ENCODE measurements at places on chromosomes 12 and 14.

- no peak overlapping the region for H3K4me3 ChIP-seq
- H3K27ac ChIP-seq = no peak overlapping the region
- H3K36me3 ChIP-seq = peaks cover 8% of the 10 kb centered on the region
- no peak for DNase-seq
- H3K27me3 ChIP-seq = no peaks in the 10 kb centered on the region
These were observed 47.8 kb downstream of the EID3 start for GRCh38 chr12:104351057-104351983.

GRCh38 chr12:62919838-62920237, 15.1 kb downstream of the PPM1H start:
- no peak for DNase-seq
- no peaks in the 10 kb centered on the region for H3K27me3 ChIP-seq
- H3K4me1 ChIP-seq = no peaks in the 10 kb centered on the region
- H3K27ac ChIP-seq = no peak overlapping the region

- DNase-seq = no peak
- no peaks in the 10 kb centered on the region for H3K4me1 ChIP-seq
- H3K27ac ChIP-seq = no peak overlapping the region
- H3K4me3 ChIP-seq = no peak overlapping the region
- H3K27me3 ChIP-seq = no peaks in the 10 kb centered on the region
- no peaks in the 10 kb centered on the region for H3K36me3 ChIP-seq
These were observed 96.9 kb downstream of the GTF2A1 start for GRCh38 chr14:81123811-81124210.

GRCh38 chr14:26925876-26926584, 328.2 kb upstream of the NOVA1 start:
- no peak for DNase-seq
- no peak overlapping the region for H3K4me3 ChIP-seq
- H3K27ac ChIP-seq = no peak overlapping the region
- no peaks in the 10 kb centered on the region for H3K4me1 ChIP-seq
- H3K27me3 ChIP-seq = no peaks in the 10 kb centered on the region

DNA sequence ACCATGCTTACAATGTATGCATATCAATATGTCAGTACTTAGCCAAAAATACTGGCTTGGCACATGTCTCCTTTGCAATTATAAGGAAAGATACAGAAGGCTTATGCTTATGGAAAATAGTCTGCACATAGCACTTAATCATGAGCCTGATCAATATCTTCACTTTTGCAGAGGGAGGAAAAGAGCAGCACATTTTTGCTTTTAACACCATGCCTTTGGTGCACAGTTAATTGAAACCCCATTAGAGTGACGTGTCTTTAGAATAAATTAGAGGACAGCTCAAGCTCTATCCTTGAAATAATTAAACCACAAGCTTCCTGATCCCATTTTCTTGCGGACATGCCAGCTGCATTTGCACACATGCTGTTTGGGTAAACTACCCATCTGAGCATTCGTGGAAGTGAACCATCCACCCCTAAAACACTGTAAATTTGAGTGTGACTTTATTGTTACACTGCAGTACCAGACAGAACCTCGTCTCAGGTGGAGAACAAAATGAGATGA, 839.9 kb upstream of the MGAT4C start:
- DNase-seq = no peak
- no peaks in the 10 kb centered on the region for H3K36me3 ChIP-seq
- no peak overlapping the region for H3K27ac ChIP-seq
- H3K4me3 ChIP-seq = no peak overlapping the region

DNA sequence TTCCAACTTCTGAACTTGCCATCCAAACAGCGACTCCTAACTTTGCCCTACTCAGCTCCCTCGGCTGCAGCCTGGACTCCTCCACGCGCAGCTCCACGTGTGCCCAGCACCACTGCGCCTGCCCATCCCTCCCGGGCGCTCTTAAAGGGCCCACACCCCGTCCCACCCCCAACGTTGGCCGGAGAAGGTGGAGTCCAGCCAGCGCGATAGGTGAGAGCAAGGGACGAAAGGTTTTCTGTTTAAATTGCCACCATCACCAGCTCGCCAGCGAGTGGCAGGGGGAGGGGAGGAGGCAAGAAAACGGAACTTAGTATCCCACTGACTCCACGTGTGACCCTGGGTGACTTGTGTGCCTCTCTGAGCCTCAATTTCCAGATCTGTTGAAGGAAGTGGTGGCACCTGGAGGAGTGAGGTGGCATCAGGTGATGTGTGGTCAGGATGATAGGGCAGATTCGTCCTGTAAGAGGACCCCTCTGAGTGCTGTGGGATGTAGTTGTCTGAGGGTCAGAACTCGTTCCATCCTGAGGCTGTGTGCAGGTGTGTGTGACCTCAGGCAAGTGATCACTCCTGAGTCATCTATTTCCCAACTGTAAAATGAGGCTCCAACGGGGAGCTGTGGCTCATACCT, 59.7 kb downstream of the TRPV4 start:
- DNase-seq = no peak
- no peak overlapping the region for H3K27ac ChIP-seq
- no peak overlapping the region for H3K4me3 ChIP-seq
- peaks cover 7% of the 10 kb centered on the region for H3K4me1 ChIP-seq
- no peaks in the 10 kb centered on the region for H3K27me3 ChIP-seq

- no peaks in the 10 kb centered on the region for H3K4me1 ChIP-seq
- no peak overlapping the region for H3K27ac ChIP-seq
- H3K27me3 ChIP-seq = no peaks in the 10 kb centered on the region
- no peak overlapping the region for H3K4me3 ChIP-seq
- no peaks in the 10 kb centered on the region for H3K36me3 ChIP-seq
These were observed 2.6 kb upstream of the OR6J1 start for GRCh38 chr14:22646570-22647254.

DNA sequence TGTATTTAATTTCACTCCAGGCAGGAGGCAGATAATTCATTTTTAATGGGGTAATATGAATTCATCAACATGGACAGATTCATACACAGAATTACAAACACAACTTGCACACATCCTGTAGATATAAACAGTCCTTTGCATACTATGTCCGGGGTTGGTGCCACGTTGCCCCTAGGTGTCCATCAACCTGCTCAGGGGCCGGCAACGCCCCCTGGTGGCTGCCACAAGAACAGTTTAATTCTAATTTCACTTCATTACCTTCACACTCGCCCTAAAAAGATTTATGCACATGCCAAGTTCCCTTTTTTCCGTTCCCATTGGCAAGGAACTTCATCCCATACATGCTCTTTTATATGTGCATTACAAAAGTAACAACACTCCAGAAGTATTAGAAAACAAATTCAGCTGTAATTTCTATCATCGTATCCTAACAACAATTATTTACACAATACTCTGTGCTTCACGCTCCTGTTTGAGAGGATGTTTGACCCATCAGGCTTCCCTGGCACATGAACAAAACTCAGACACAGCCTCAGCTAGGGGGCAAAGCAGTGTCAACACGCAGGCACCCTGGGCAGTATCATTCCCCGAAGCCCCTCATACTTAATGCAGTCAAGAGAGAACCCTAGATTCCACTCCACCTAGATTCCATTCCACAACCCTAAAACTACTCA, 15.5 kb downstream of the MANSC1 start:
- peak; percentile 73 for DNase-seq
- no peak overlapping the region for H3K4me3 ChIP-seq
- H3K27ac ChIP-seq = no peak overlapping the region
- H3K27me3 ChIP-seq = no peaks in the 10 kb centered on the region
- peaks cover 8% of the 10 kb centered on the region for H3K4me1 ChIP-seq
- no peaks in the 10 kb centered on the region for H3K36me3 ChIP-seq

DNA sequence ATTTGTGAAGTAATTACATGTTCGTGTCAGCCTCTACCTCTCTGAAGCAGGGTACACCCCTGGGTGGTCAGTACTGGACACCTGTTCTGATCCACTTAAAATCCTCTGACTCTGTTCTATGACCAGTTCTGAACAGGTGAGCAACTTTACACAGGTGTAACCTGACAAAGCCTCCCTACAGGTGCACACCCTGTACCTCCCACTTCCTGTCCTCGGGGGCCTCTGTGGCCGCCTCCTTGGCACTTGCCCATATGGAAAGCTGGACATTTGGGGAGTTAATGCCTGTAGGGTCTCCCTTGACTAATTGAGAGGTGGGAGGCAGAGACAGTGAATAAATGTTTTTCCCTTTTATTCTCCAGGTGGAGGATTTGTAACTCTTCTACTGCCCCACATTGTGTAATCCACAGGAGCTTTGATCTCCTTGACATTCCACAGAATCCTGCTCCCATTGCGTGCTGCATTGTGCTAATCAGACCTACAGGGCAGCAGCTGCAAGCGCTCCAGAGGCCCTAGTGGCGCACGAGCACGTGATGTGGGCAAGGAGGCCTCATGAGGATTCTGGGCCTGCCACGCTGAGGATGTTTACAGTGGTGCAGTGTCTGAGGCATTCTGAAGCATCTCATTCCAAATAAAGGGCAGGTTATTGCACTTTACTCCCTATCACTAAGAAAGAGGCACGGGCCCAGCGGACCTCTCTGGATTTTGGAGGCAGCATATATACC, 45.8 kb upstream of the BATF start:
- DNase-seq = peak; percentile 74
- no peaks in the 10 kb centered on the region for H3K27me3 ChIP-seq
- H3K27ac ChIP-seq = no peak overlapping the region
- peaks cover 10% of the 10 kb centered on the region for H3K4me1 ChIP-seq

DNA sequence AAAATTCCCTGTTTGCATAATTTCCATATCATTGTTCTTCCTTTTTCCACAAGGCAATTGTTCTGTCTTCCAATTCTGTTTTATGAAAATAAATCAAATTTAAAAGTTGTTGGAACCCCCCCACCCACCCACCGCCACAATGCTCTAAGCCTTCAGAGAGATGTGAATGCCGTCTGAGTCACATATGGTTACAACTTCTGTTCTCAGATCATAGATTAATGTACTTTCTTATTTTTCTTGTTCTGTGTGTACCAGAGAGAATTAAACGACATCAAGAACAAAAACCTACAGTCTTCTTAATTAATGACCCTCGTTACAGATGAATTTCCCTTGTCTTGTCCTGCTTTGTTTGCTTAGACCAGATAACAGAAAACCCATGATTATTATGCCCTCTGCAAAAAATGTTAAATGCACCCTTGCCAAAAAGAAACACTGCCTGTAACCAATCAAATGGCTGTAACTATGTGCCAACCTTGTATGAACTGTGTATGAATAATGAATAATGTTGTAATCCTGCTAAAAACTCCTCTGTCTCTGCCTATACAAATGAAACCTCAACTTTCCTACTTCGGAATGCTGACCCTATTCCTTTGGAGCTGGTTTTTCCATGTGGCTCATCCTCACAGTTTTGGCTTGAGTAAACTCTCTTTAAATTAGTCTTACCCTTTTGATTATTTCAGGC, 14.0 kb downstream of the OR6S1 start:
- no peak overlapping the region for H3K27ac ChIP-seq
- peak overlapping the region; percentile 15 for H3K4me3 ChIP-seq
- no peak for DNase-seq
- H3K36me3 ChIP-seq = no peaks in the 10 kb centered on the region
- H3K4me1 ChIP-seq = peaks cover 15% of the 10 kb centered on the region

DNA sequence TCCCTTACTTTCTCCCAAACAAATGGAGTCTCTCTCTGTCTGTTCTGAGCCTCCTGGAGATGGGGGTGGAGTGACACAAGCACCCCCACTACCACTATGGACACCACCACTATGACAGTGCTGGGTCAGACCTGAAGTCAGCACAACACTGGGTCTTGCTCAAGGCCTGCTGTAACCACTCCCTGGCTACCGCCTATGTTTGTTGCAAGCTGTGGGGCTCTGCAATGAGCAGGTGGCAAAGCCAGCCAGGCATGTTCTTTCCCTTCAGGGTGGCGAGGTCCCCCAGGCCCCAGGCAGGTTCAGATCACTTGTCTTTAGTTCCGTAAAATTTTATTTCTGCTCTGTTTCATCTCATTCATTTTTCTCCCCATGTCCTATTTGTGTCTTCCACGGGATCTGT, 349.8 kb downstream of the TMEM121 start:
- no peaks in the 10 kb centered on the region for H3K4me1 ChIP-seq
- no peaks in the 10 kb centered on the region for H3K27me3 ChIP-seq
- DNase-seq = no peak
- no peaks in the 10 kb centered on the region for H3K36me3 ChIP-seq
- H3K27ac ChIP-seq = no peak overlapping the region

DNA sequence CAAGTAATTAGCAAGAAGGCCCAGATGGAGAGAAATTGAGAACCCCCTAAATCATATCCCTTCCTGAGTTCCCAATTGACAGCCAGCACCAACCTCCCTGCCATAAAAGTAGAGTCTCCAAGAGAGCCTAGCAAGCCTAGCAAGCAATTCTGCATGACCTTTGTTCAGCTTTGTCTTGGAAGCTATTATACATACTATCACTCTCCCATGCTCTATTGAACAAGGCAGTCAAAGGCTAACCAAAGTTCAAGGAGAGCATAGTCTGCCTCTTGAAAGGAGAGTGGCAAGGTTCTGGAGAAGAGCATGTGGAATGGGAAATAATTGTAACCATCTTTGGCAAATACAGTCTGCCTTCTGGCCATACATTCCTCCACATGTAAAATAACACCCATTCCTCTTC, 7.8 kb downstream of the ACOT4 start:
- H3K4me1 ChIP-seq = no peaks in the 10 kb centered on the region
- no peaks in the 10 kb centered on the region for H3K36me3 ChIP-seq
- no peak overlapping the region for H3K27ac ChIP-seq
- DNase-seq = no peak
- H3K4me3 ChIP-seq = no peak overlapping the region

DNA sequence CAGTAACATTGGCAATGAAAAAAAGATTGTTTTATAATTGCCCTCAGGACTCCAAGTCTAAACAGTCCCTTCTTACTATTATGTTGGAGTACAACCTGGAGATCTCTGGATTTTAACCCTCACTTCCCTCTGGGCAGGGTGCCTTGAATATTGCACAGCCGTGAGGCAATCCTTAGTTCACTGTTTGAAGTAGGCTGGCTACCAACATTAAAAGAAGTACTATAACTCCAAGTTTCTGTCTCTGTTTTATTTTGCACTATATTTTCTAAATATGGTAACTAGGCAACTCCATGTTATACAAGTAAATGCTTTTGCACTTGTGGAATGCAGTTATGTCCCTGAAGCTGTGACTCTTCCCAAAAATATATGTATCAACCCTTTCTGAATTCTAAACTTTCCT, 490.7 kb downstream of the EGLN3 start:
- no peak overlapping the region for H3K4me3 ChIP-seq
- DNase-seq = no peak
- no peaks in the 10 kb centered on the region for H3K36me3 ChIP-seq
- H3K27me3 ChIP-seq = no peaks in the 10 kb centered on the region
- no peak overlapping the region for H3K27ac ChIP-seq

DNA sequence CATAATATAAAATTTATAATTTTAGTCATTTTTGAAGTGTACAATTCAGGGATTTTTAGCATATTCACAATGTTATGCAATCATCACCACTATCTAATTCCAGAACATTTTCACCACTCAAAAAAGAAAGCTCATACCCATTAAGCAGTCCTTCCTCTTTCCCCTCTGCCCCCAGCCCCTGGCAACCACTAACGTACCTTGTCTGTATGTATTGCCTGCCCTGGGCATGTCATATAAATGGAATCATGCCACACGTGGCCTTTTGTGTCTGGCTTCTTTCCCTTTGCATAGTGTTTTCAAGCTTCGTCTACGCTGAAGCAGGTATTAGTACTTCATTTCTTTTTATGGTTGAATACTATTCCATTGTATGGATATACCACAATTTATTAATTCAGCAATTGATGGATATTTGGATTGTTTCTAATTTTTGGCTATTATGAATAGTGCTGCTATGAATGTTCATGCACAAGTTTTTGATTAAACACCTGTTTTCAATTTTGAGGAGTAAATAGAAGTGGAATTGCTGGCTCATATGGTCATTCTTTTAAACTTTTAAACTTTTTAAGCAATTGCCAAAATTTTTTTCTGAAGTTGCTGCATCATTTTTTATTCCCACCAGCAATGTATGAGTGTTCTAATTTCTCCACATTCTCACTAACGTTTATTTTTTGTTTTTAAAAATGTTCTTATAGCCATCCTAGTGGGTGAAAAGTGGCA, 1.6 kb upstream of the SSTR1 start:
- H3K36me3 ChIP-seq = no peaks in the 10 kb centered on the region
- no peak overlapping the region for H3K4me3 ChIP-seq
- no peak overlapping the region for H3K27ac ChIP-seq
- H3K27me3 ChIP-seq = peaks cover 65% of the 10 kb centered on the region

Data from neural progenitor cell (in vitro differentiated cells).